ENCODE measurements at places on chromosomes 1 and 21.

- DNase-seq = no peak
Observed at GRCh38 chr21:15968776-15969310, 239.1 kb downstream of the USP25 start.

GRCh38 chr1:85351202-85351828 lies 74.9 kb upstream of the BCL10 start:
- no peak for DNase-seq

GRCh38 chr1:115648717-115649691 lies 7.2 kb downstream of the VANGL1 start:
- DNase-seq = no peak

DNA sequence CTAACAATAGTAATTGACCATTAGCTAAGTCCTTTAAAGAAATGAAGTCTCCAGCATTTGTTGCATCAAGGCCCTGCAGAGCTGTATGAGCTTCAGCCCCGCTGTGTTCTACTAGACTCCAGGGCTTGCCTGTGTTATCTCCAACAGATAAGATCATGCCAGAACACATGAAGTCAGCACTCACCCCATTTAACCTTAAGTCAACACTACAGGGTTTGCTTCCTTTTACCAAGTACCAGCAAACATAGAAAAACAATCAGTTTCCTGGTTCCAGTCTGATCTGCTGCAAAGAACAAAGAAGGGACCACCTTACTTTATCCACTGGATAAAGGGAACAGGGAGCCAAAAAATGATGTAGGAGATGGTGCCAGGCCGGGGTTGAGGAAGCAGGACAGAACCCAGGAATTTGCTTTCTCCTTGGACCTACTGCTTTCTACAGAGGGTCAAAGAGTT lies 41.3 kb upstream of the ENAH start:
- no peak for DNase-seq

DNA sequence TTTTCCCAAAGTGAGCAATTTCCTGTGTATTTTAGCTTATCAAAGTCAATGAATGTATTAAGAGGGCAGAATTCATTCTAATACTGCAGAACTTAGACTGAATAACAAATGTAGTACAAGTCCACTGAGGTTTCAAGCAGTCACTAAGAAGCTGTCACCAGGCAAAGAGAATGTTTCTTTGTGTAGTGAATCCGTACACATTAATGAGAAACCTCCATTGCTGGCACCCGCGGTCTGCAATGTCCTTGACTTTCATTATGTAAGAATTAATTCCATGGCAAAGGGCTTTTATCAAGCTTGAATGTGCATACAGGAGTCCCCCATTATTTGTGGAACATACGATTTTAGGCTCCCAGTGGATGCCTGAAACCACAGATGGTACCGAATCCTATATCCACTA lies 719.5 kb upstream of the TMPRSS15 start:
- no peak for DNase-seq

DNA sequence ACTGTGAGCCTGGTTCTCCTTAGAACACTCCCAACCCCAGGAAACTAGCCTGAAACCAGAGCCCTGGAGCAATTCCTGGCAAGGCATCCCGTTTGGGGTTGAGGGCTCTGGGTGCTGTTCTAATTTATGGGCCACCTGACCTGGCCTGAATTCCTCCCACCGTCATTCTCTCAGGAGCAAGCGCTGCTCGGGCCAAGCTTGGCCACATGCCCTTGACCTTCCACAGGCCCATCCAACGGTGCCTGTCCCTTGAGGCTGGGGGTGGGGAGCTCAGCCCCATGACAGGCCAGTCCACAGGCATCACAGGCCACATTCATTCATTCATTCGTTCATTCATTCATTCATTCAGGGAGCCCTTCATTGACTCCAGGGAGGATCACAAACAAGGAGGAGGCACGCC lies 5.3 kb downstream of the PADI2 start:
- DNase-seq = no peak

DNA sequence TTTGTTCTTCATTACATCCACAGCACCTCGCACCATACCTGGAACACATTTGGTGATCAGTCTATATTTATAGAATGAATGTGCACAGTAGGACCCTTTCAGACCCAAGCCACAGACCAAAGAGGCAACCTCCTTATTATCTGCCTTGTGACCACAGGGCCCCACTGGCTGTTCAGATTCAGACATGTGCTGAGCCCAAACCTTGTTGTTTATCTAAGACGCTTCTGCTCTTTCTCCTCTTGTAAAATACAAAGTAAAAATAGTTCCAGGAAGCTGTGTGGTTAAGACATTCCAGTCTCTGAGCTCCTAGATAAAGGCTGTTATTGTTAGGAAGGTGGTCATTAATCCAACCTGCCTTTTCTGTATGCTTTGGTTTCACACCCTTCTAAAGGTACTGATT lies 3.6 kb upstream of the SCMH1 start:
- DNase-seq = no peak

DNA sequence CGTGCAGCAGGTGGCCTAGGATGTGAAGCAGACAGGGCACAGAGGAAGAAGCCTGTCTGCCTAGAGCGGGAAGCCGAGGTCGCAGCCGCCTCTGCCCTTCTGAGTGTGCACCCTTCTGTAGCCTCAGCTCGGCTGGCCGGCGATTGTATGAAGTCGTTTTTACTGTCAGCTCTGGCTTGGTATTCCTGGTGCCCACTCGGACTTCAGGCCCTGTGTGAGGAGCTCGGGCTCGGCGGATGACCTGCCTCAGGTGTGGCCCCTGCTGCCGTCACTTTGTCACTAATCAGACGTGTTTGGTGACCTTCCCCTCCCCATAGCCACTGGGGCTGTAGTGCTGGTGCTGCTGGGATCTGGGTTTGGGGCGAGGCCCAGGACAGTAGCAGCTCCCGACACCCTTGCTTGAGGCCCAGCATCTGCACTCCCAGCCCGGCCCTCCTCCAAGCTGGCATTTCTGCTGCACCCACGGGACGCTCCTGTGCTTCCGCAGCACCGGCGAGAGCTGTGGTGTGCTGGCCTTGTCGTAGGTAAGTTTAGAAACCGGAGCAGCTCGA lies 18.1 kb downstream of the SLX9 start:
- DNase-seq = no peak

- DNase-seq = no peak
Observed at GRCh38 chr1:206835186-206835585, 30.2 kb upstream of the IL20 start.

GRCh38 chr1:50422946-50423669 lies at the start of gene DMRTA2:
DMRTA2 (minus strand) TSS chr1:50423443; CDS start chr1:50421536, 1,907 bp downstream.
- DNase-seq = no peak

DNA sequence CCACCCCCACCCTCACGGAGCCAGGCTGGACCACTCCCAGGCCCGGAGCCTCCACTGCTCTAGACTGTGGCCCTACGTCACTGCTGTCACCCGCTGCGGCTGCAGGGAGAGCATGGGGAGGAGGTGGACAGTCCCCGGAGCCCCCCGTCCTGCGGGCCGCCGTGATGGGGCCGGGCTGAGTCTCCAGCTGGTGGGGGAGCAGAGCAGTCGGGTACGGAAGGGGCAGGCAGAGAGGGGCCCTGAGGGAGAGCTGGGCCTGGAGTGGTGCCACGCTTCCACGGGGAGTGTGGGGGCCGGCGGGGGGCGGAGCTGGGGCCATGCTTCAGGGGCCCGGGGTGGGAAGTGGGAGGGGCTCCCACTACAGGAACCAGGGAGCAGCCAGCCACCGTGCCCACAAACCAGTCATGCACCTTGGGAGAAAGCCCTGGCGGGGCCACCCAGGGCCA lies 98.9 kb upstream of the KCNK1 start:
- DNase-seq = no peak

DNA sequence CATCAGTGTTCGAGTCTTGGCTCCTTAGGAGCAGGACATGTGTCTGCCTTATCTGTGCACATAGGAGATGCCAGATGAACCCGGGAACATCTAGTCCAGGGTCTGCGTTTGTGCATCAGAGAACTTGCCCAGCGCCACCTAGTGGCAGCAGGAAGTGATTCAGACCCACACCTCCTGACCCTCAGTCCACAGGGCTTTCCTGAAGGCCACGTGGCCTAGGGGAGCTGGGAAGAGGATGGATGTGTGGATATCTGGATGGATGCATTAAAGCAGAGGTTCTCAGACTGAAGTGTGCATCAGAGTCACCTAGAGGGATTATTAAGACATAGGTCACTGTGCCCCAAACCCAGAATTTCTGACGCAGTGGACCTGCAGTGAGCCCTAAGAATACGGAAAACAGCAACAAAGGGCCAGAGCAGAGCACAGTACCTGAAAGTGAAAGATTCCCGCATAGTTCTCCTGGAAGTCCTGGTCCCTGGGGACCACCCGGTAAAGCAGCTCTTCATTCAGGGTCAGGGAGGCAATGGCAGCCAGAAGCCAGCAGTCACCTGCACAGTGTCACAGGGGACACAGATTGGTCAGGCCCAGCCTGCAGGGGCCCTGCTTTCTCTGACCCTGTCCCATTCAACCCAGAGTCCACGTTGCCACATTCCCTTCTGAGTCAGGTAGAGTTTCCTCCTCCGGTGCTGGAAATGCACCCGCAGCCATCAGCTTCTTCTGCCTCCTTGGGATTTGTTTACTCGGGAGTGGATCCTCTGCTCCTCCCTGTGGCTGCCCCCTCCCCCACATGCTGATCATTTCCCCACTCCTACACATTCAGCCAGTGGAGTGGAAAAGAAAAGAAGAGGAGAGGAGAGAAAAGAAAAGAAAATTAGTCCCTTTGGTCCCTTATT lies 37.0 kb downstream of the CAPN8 start:
- DNase-seq = peak; percentile 54

DNA sequence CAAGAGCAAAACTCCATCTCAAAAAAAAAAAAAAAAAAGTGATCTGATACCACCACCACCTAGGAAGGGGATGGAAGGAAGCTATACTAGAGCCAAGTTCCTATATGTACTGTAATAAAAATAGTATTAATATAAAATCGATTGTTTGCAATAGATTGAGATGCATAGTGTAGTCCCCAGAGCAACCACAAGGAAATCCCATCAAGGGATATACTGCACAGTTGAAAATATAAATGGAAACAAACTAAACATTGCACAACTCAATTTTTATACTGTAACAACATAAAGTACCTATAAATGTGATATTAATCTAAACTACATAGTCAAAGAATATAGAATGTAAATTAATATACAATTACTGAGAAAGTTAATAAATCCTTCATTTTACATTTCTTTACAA lies 20.9 kb upstream of the PSMG1 start:
- no peak for DNase-seq

GRCh38 chr21:45295576-45296365 lies 8.1 kb upstream of the POFUT2 start:
- DNase-seq = no peak

- no peak for DNase-seq
Observed at GRCh38 chr1:43197343-43198127, 25.4 kb downstream of the CFAP57 start.

- DNase-seq = peak; percentile 6
Observed at GRCh38 chr1:42157667-42158066, 4.5 kb downstream of the GUCA2B start.

DNA sequence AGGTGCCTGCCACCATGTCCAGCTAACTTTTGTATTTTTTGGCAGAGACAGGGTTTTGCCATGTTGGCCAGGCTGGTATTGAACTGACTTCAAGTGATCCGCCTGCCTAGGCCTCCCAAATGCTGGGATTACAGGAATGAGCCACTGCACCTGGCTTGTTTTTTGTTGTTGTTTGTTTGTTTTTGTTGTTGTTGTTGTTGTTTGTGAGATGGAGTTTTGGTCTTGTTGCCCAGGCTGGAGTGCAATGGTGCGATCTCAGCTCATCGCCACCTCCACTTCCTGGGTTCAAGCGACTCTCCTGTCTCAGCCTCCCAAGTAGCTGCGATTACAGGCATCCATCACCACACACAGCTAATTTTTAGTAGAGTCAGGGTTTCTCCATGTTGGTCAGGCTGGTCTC lies 7.1 kb upstream of the L1TD1 start:
- DNase-seq = no peak

DNA sequence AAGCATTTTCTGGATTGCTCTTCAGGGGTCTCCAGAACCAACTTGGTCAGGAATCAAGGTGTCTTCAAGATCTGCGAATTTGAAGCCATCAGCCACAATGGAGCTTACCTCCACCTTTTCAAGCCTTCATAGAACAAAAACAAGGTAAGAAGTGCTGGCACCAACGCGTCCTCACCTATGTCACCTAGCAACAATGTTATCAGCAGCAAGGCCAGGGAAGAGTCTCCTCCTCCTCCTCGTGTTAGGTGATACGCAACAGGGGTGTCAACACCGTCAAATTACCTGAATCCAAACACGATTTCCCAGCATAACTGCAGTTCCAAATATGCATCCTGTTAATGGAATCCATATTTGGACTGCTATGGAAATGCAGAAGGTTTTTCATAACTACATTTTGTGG lies 4.1 kb upstream of the TIAM1 start:
- no peak for DNase-seq

DNA sequence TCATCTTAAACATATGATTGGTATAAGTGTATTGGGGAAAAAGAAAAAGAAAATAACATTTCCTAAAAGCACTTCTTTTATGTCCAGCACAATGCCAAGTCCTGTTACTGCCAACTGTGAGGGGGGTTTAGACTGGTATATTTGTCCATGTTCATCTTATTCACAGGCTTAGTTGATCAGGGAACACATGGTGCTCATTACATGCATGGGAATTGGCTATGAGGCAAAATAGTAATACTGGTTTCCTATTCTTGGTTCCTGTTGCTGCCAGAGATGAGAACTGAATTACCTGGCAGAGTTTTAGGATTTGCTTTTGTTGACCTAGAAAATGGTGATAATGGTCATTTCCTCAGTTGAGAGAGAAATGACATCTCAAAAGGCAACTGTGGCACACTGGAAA lies 398.8 kb downstream of the DUSP10 start:
- DNase-seq = no peak

DNA sequence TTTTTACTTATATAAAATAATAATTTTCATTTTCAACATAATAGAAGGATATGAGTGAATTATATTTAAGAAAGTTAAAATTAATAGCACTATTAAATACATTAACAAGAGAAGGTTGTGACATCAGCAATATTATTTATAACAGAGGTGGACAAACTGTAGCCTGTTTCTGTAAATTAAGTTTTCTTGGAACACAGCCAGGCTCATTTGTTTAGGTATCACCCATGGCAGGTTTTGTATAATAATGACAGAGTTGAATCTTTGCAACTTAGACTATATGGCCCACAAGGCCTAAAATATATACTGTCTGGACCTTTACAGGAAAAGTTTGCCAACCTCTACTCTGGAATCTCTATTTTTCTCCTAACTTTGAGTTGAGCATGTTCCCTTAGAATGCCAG lies 42.8 kb upstream of the CACYBP start:
- DNase-seq = no peak

- no peak for DNase-seq
Observed at GRCh38 chr1:154155251-154155650, 378 bp upstream of the NUP210L start.

DNA sequence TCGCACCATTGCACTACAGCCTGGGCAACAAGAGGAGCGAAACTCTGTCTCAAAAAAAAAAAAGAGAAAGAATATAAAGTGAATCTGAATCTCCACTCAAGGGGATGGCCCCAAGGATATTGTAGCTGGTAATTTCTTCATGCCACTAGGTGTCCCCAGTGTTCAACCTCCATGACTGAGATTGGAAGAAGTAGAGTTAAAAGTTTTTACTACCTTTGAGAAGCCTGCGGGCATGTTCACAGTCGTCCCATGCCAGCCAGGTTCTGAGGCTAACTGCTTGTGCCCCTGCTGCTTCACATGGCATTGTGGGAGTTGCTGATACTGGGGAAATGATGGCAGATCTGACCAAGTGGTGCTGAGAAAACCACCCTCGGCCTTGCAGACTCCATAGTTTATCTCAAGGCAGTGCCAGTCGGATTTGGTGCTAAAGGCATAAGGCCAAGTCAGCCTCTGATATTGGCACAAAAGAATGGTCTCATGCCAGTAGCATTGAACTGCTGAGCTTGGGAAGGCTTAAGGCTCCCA lies 10.8 kb upstream of the SHISA4 start:
- DNase-seq = peak; percentile 46
